Activated T-cell treated with anti-CD3 and anti-CD28 coated beads, Interleukin-2, amount 50 U/mL, for 48 hours (primary cell): ENCODE measurements at places on chromosomes 4 and X.

GRCh38 chr4:99918656-99919055 is 24.4 kb upstream of the LAMTOR3 start:
- DNase-seq: no peak

GRCh38 chrX:8897259-8897658 is 96.1 kb upstream of the FAM9A start:
- DNase-seq: no peak

DNA sequence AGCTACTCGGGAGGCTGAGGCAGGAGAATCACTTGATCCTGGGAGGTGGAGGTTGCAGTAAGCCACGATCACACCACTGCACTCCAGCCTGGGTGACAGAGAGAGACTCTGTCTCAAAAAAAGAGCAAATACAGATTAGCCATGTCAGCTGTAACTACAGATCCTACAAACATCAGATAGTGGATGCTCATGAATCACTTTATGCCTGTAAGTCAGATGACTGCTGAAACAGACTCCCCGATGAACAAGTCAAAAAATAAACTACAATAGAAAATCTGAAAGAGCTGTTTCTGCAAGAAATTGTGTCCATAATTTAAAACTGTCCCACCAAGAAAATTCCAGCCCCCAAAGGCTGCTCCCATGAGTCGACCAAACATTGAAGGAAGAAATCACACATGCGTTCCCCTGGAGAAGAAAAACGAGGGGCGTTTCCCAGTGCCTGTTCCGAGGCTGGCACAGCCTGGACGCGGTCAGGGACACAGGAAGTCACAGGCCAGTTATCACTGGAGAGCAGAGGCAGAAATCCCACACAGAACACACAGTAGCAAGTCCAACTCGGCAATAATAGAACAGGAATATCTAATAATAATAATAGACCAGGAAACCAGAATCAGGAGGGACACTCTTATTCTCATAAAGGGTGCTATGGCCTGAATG is 30.0 kb upstream of the GTPBP6 start:
- DNase-seq: no peak

- no peak for DNase-seq
Observed at GRCh38 chr4:78787392-78788006, 11.3 kb downstream of the BMP2K start.

- DNase-seq: peak; percentile 51
Observed at GRCh38 chr4:113468165-113469022, 293.1 kb downstream of the CAMK2D start.

DNA sequence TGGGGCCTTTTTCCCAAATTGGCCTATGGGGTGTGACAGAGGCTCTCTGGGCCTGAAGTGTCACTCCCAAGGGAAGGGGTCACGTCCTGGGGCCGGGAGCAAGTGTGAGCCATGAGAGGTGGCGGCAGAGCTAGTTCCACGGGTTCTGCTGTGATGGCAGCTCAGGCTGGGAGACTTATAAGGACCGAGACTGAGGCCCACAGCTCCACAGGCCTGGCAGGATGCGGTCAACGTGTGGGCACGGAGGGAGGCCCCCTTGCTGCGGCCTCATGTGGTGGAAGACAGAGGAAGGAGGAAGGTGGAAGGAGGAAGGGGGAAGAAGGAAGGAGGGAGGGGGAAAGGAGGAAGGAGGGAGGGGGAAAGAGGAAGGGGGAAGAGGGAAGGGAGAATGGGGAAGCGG is 7.2 kb upstream of the CPLX1 start:
- DNase-seq: peak; percentile 51

DNA sequence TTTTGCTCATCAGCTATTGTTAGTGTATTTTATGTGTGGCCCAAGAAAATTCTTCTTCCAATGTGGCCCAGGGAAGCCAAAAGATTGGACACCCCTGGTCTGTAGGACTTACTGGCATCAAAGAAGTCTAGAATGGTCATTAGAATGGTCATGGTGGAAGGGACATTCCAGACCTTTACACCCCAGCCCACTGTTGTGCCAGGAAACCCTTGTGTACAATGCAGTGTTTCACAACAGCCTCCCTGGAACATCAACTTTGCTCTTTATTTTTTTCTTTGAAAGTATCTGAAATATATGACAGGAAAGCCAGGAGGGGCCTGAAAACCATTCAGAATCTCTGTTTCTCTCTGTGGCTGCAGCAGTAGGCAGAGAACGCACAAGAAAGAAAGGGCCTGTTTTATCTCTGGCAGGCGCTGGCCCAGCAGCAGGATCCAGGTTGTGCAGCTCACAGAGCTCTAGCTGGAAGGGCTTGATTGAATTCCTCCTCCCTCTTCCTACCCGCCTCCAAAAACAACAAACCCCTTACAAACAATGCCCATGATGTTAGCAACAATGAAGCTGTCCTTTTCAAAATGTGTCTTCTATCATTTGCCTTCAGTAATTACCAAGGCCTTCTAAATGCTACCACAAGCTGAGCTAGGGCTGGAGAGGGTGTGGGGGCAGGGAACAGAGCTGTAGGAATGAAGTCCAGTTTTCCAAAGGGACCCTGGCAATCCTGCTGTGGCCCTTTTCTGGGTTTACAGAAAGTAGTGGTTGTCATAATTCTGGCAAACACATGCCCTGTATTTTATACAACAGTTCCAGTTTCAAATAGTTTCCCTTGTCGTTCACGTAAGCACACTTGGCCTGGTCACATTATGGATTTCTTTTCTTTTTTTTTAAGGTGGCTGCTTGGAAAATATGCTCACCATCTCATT is 32.3 kb upstream of the TFDP3 start:
- DNase-seq: no peak

DNA sequence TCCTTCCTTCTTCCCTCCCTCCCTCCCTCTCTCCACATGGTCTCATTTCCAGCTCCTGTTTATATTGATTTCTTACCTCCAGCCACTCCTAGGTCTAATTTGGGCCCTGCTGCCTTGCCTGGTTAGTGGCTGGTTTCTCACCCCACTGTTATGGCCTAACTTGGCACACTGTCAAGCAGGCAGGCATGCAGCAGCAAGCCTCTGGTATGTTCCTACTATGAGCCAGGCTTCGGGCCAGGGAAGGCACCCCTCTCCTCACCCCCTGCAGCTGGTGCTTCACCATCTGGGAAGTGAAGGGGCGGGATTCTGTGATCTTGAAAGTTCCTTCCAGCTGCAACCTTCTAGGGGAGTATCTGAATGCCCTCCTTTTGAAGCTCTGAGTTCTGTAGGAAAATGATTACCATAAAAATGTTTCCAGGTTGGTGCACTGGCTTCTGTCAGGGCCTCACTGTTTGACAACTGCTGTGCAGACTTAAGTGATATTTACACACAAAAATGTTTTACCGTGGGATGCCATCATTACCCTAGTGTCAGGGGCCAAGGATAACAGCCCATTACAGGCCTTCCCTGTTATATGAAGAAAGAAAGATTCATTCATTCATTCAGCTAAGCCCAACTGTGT is 10.1 kb upstream of the VMA21 start:
- DNase-seq: no peak

- no peak for DNase-seq
Observed at GRCh38 chr4:8305851-8306471, 36.4 kb downstream of the HTRA3 start.
